GM23248 (cell line): ENCODE measurements at places on chromosomes 5 and 9. TPM values are rescaled to one million over a fixed set of nuclear protein-coding genes. Genes with fewer than 3 reads are reported as not detected.

DNA sequence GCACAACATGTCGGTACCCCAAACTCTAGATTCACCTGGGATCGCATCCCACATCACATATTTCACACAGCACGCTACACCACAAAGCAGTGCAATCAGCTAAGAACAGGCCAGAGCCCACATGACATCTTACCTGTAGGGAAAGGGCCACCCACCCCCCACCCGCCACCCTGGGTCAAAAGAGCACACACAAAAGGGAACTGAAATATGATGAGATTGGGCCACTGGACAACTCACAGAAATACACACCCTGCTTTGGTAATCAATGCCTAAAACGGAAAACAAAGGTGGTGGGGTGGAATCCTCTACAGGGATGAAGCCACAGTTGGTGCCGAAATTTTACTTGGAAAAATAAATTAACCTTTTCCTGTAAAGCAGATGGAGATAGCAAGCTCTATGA lies 13.1 kb downstream of the RETREG1 start:
- DNase-seq = no peak

The TMEM171 gene
- 5.8 and 6.7 TPM in 2 replicates for total RNA-seq

The SHROOM1 gene
- total RNA-seq = 9.9 and 13.2 TPM in 2 replicates

The CCDC171 gene
- total RNA-seq = 0.76 and 3.5 TPM in 2 replicates
